ENCODE measurements at places on chromosomes 2 and 18.

DNA sequence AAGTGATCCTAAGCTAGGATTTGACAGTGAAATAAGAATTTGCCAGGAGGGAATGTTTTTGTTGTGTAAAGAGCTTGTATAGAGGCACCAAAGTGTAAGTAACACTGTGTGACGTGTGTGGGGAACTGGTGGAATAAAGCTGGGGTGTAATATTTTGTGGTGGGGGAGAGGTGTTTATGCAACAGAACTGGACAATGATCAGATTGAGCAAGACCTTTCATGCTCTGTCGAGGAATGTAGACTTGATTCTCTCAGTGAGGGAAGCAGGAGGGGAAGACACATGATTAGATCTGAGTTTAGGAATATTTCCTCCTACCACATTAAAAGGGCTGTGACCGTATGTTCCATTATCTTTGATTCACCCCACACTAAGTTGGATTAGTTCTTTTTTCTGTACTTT is 43.6 kb downstream of the EFEMP1 start:
- peak; percentile 75 for DNase-seq

DNA sequence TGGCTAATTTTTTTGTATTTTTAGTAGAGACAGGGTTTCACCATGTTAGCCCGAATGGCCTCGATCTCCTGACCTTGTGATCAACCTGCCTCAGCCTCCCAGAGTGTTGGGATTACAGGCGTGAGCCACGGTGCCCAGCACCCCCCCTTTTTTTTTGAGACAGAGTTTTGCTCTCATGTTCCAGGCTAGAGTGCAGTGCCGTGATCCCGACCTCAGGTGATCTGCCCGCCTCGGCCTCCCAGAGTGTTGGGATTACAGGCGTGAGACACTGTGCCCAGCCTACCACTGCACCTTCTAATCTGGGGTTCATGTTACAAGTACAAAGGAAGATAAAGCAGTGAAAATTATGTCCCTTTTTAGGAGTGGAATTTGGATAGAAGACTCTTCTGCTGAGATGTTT is 41.5 kb upstream of the CABLES1 start:
- DNase-seq = no peak

DNA sequence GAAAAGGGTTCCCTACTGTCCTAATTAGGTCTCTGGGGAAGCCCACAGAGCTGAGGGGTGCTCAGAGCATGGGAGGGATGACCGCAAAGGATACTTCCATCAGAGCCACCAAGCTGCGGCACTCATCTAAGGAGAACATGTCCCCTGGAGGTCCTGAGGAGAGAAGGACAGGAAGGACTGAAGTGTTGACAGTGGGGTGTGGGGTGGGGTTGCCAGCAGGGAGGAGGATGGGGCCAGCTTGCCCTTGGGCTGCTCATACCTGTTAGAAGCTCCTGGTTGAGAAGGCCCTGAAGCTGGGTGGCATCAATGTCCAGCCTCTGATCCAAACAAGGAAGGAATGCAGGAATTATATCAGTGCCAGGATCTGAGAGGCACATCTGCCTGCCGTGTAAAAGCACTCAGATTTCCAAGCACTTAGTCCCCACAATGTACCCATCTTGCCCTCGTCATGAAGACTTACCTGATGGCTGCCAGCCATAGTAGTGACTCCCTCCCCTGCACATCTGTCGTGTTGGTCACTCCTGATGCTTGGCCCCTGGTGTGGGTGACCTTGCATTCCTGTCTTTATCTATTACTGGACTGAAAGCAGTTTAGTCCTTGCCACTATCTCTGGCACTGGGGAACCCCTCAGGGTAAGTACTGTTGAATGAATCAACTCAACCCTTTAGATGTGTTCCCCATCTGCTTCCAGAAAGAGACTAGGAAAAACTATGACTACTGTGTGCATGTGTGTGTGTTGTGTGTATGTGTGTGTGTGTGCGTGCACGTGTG is 68.9 kb downstream of the CAPN13 start:
- no peak for DNase-seq

GRCh38 chr2:109311771-109312170 is 182.8 kb downstream of the SH3RF3 start:
- no peak for DNase-seq

DNA sequence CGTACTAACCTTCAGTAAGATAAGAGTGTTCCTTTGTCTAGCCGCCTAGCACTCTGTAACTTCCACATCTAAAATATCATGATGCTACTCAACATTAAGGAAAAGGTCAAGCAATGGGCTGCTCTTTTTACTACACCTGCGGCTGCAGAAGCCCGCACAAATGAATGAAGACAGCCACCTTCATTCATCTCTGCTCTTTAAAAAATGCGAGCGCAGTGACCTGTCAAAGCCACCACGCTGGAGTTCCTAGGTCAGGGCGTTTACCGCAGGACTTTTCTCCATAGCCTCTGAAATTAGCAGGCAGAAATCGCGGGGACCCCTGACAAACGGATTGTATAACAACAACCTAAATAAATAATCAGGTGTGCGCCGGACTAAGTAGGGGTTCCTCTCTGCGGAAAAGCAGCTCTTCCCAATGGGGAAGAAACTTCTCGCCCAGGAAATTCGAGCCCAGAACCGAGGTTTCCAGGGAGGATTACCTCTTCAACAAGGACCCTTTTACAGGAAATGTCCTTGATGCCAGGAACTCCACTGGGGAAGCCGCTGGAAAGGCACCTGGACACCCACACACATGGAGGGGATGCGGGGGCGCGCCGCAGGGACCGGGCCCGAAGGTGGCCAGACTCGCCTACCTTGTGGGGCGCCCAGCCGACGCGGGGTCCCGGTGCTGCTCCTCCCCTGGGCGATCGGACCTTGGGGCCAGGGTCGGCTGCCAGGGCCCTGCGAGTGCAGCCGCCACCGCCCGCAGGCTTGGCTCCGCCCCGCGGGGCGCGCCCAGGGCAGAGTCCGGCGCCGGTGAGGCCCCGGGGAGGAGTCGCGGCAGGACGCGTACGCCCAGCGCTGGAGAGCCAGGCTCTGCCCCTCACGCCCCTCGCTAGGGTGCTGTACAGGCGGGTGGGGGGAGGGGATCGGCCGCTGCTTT is at the start of gene CCDC68:
Gene CCDC68, minus strand, starts transcription at position 758 of the 922 bp plus-strand sequence. CDS start 16,670 bp downstream, outside the sequence.
- DNase-seq = no peak

GRCh38 chr2:237455764-237456163 is 31.3 kb upstream of the MLPH start:
- no peak for DNase-seq

GRCh38 chr2:71129902-71130151 is 202 bp downstream of the MCEE start:
- no peak for DNase-seq

DNA sequence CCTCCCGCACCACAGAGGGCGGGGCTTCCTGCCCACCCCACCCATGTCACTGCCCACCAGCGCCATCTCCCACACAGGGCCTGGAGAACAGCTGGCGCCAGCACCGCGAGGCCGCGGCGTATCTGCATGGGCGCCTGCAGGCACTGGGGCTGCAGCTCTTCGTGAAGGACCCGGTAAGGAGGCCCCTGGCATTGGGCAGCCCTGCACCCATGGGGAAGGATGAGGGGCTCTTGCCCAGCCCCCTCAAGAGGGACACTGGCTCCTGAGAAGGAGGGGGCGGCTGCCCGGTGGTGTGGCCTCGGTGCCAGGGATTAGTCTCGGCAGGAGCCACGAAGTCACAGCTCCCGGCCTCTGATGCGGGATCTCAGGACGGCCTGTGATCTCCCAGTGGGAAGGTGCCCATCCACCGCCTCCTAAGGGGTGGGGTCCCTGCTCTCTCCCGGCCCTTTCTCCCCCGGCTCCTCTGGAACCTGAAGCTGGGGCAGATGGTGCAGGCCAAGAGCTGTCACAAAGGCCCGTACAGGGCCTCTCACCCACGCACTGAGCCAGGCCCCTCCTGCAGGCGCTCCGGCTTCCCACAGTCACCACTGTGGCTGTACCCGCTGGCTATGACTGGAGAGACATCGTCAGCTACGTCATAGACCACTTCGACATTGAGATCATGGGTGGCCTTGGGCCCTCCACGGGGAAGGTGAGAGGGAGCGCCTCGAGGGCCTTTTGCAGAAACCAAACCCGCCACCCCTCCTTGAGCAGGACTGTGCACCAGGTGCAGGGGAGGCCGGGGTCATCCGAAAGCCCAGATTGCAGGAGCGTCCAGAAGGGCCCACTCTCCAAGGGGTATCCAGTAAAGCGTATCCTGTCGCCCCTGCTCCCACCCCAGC is 9.1 kb downstream of the AGXT start:
- DNase-seq = no peak

DNA sequence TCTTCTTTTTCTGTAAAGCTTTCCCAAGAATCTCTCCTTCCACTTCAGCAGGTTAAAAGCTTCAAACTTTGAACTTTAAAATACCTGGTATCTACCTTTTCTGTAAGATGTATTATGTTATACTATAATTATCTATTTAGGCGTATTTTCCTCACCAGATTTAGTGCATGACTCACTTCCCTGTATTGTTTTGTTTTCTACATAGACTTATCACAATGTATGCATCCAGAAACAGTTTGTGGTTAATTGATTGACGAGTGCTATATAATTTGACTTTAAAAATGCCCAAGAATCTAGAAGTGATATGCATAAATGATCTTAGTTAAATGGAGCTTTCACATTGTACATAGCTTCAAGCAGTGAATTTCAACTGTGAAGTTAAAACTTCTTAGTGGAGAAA is 473.9 kb upstream of the CDH2 start:
- peak; percentile 9 for DNase-seq

- DNase-seq = no peak
These were observed 59.3 kb upstream of the LRRTM1 start for GRCh38 chr2:80363791-80364349.

- no peak for DNase-seq
These were observed 160.5 kb downstream of the XIRP2 start for GRCh38 chr2:167048829-167049228.

GRCh38 chr2:200455958-200456421 is 53.9 kb downstream of the KCTD18 start:
- DNase-seq = peak; percentile 45

- no peak for DNase-seq
These were observed 81.8 kb downstream of the EML4 start for GRCh38 chr2:42250925-42251324.

DNA sequence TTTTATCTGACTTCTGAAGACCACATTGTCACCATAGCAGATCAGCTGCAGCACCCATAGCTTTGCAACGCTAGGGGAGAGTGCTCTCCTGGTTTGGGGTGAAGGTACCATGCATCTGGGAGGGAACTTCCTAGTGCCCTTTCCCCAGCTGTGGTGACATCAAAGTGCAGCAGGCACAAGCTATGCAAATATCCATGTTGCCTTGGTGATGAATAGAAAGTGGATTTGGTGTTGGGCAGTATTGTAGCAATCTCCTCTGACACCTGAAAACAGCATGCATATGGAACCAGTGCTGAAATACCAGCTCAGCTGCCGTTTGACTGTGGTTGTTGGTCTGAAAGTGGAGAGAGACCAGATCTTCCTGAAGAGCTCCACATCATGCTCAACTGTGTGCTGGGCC is 37.1 kb downstream of the BCL2L11 start:
- no peak for DNase-seq

DNA sequence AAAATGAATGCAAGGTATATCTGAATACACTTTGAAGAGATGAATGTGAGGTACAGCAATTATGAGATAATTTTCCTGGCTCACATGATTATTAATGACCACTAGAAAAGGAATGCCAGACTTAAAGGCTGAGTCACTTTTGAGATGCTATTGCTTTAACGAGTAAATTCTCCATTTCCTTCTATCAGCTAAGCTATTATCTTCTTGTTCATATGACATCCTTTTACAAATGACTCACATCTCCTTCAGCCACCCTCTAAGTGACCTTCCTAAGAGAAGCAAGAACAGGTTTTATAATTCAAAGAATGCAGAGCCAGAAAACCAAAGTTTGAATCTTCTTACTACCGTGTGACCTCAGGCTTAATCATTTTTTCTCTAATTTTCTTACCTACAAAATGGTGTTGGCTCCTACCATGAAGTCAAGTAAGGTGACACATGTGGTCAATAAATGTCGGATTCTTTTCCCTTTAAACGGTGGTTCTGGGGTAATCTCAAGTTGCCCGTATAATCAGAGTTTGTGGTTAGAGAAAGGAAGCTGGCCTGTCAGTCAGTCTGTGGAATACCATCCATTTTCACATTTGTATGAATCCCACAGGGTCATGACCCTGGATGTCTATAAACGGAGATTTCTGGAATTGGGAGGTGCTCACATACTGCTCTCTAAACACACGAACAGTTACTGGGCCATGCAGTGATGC is 184.0 kb upstream of the PID1 start:
- peak; percentile 91 for DNase-seq

- DNase-seq = no peak
These were observed 365 bp upstream of the RAMP1 start for GRCh38 chr2:237859082-237859433.

GRCh38 chr2:19826874-19827273 is 74.9 kb downstream of the TTC32 start:
- no peak for DNase-seq

DNA sequence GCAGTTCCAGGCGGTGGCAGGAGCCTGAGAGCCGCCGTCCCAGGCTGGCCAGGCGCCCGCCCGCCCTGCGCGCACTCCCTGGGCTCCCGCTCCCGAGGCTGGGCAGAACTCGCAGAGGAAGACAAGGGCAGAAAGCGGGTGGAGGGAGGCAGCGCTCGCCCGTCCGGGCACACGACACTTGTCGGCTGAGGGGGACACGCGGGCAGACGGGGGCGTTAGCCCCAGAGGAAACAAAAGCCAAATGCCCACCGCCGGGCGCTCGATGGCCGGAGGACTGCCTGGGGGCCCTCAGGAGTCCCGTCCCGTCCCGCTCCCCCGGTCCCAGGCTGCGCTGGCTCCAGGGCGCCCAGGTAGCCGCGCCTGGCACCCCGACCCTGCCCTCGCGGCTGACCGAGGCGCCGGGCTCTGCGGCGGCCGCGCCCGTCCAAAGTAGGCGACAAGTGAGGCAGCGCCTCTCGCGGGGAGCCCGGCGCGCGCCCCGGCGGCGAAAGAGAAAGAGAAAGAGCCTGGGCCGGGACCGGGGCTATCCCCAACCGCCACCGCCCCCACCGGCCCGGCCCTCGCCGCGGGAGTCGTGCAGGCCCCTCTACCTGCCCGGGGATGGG is 491 bp downstream of the L3MBTL4 start:
- DNase-seq = no peak

DNA sequence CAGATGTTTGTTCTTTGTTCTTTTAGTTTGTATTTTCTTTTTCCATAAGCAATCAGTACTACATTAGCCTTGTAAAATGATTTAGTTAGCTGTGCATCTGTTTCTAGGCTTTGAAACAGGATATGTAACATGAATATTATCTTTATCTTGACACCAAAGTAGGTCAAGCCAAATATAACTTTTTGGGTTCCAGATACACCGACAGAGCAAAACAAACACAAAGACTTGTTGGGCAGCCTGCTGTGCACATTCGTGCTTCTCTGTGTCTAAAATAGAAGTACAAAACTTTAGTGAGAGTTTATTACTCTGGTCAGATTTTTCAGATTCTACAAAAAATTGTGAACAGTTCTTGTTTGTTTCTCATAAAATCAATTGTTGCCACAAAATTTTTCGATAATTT is 1059.3 kb upstream of the GYPC start:
- no peak for DNase-seq

- DNase-seq = no peak
These were observed 92.0 kb upstream of the CYP1B1 start for GRCh38 chr2:38167968-38168350.

GRCh38 chr18:36649205-36649604 is 179.6 kb downstream of the TPGS2 start:
- DNase-seq = no peak
